CD4-positive, alpha-beta T cell treated with Interleukin-2 at 100 ng/mL for 4 hours (primary cell): ENCODE measurements at places on chromosomes 7 and 10.
A peak's percentile ranks its signal among the peaks of the same experiment; 100 is the strongest.

DNA sequence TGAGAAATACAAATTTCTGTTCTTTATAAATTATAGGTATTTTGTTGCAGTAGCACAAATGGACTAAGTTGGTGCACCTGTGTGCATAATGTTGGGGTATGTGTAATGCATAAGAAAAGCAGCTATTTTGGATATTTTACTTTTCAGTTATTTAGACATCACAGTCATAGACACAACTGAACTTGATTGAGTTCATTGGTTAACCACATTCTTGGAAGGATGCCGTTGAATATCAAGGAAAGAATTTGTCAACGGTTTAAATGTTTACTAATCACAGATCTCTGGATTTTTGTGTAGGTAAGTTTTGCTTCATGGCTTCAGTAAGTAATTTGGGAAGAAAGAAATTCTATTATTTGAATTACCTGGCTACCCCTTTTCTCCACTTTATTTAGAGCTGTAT lies 4.1 kb downstream of the OTUD1 start:
- no peak for DNase-seq

- no peak for DNase-seq
Observed at GRCh38 chr7:90816511-90817142, 220.5 kb downstream of the CDK14 start.

DNA sequence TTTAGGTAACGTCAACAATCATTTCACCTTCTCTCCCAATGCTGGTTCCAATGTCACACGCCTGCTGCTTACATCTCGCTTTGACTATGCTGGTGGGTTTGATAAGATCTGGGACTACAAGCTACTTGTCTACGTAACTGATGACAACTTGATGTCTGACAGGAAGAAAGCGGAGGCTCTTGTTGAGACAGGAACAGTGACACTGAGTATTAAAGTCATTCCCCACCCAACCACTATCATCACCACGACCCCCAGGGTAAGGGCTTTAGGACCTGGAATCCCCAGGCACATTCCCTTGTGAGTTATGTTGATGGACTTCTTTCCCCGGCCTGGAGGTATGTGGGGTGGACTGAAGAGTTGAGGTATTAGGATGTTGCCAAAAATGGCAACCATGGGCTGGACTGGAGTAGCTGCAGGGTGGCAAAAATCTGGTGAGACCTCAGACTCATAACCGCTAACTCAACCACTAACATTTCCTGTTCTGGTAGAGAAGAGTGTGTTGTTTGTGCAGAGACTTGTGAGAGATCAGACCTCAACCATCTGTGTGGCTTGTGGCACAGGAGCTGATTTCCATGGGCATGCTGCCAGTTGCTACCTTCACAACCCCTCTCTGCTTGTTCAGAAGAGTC lies 59.2 kb downstream of the CDHR3 start:
- peak; percentile 78 for DNase-seq

DNA sequence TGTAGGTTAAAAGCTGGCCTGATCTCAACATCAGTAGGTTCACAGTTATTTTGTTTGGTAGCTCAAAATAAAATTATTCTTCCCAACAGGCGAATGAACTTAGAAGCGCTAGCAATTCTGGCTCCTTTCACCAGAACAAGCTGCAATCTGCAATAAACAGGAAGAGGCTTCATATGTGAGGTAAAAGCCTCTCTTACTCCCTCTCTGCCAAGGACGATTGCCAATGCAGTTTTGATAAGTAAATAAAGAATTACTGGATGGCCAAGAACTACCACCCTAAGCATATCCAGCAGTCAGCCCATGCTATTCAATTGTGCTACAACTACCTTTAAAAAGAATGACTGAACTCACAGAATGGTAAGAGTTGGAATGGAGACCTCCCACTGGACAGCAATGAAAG lies 150.0 kb upstream of the LAMB4 start:
- DNase-seq: no peak

DNA sequence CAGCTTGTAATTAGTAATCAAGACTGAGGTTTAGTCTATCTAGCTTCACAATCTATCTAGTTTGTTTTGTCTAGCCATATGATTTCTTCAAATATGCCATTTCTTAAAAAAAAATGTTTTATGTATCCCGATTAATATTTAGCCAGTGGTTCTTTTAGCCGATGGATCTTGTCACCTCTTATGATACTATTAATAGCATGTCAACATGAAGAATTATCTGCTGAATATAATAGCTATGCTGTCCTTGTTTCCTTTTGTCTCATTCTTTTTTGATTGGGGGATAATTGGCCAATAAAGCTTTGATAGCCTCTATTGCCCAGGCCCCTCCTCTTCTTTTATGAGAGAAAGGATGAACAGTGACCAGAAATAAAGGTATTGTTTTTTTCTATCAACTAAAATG lies 32.8 kb downstream of the PTEN start:
- no peak for DNase-seq

DNA sequence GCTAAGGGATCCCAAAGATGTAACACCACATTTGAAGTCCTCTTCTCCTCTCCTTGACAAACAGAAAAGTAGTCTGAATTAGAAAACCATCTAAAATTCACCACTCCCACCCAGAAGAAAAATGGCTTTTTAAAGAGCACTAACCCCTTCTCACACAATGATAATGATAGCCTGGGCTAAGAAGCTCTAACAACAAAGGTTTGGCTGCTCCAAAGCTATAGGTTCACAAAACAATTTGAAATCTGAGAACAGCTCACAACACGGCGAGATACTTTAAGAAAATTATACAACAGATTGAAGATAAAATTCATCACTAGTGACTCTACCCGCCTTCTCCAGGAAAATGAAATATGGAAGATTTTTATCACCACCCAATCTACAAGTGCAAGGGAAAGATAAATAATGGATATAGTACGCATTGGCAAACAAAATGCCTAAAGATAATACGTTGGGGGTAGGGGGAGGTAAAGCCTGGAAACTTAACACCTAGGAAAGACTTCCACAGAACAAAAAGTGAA lies 7.4 kb downstream of the ITGB1 start:
- DNase-seq: no peak

DNA sequence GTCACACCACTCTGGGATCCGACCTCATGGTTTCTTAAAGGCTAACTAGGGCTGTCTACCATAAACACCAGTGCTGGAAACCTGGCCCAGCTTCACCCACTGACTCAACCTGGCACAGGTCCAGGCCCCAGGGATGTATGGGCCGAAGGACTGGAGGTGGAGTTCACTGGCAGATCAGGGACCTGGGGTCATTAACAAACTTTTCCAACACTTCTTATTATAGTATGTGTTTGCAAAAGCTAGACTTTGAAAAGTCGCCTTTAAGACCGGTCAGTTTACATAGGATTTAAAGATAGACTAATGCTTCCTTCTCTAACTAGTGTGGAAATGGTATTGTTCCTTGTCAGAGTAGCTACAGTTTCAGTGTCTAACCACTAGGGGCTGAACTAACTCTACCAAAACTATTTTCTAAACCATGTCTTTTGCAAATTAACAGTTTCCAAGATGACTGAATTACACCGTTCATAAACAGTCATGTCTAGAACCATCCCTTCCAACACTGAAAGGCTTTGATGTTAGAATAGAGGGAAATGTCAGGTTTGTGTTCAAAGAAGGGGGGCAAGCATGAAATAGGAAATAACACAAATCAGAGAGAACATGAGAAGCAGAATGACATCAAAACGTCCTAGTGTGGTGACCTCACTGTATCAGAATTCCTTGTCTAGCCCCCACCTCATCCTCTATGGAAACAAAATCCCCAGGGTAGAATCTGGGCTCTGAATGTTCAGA lies 29.7 kb downstream of the STN1 start:
- peak; percentile 79 for DNase-seq
